ENCODE measurements at places on chromosomes 12 and 14. TPM values are rescaled to one million over a fixed set of nuclear protein-coding genes. Genes with fewer than 3 reads are reported as not detected.

- DNase-seq = no peak
Observed at GRCh38 chr14:34700622-34701130, 13.7 kb downstream of the CFL2 start.

GRCh38 chr14:68248481-68249255 lies 429.1 kb downstream of the RAD51B start:
- DNase-seq = peak; percentile 33

DNA sequence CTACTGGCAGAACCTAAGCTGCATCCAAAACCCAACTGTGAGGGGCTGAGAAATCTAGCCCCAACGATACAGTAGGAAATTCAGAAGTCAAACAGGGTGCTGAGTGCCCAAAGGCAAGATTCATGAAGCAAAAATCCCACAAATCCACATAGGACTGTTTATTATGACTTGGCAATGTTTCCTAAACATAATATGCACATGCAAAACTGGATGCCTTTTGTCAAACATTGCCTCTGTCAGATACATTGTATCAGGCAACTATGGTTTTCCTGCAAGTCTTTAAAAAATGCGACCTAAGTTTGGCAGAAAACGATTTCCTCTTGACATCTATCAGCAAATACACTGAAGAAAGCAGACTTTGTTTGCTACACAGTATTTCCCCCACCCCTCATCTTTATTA lies 27.3 kb upstream of the YARS2 start:
- no peak for DNase-seq

DNA sequence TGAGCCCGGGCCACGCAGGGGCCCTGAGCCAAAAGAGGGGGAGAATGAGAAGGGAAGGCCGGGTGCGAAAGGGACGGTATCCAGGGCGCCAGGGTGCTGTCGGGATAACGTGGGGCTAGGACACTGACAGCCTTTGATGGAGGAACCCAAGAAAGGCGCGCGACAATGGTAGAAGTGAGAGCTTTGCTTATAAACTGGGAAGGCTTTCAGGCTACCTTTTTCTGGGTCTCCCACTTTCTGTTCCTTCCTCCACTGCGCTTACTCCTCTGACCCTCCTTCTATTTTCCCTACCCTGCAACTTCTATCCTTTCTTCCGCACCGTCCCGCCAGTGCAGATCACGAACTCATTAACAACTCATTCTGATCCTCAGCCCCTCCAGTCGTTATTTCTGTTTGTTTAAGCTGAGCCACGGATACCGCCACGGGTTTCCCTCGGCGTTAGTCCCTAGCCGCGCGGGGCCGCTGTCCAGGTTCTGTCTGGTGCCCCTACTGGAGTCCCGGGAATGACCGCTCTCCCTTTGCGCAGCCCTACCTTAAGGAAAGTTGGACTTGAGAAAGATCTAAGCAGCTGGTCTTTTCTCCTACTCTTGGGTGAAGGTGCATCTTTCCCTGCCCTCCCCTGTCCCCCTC lies 3.0 kb downstream of the SSTR1 start:
- no peak for DNase-seq

DNA sequence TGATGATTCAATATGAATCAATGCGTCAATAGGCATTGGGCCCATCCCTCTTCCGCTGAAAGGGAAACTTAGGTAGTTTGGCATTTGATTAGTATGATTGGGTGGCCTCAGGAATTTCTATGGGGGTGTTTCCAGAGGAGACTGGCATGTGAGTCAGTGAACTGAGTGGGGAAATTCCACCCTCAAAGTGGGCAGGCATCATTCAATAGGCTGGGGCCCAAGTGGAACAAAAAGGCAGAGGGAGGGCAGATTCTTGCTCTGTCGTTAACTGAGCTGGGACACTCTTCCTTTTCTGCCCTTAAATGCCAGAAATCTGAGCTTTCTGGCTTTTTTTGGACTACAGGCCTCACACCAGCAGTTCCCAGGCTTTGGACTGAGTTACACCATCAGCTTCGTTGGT lies 373.5 kb downstream of the RPS29 start:
- no peak for DNase-seq

GRCh38 chr14:69518289-69519101 lies 34.0 kb downstream of the PLEKHD1 start:
- no peak for DNase-seq

GRCh38 chr14:101228949-101229541 lies 325.5 kb upstream of the RTL1 start:
- DNase-seq = no peak

DNA sequence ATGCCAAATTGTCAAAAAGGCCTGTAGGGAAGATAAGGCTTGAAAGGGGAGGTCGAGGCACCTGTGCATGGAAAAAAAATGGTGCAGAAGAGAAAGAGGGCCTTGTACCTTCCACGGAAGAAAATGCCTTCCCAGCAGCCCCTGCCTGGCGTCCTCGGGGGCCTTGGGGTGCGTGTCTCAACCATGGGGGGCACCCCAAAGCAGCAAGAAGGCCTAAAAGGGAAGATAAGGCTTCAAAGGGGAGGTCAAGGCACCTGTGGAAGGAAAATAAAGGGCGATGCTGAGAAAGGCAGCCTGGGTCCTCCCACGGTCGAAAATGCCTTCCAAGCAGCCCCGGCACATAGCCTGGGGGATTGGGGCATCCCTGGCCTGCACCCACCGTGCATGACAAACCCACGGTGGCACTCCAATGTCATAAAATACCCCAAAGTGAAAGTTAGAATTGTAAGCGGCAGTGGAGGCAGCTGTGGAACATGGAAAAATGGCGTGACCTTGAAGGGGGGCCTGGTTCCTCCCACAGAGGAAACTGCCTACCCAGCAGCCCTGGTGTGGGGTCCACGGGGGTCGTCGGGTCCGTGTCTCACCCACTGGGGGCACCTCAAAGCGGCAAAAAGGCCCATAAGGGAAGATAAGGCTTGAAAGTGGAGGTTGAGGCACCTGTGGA lies 275.0 kb downstream of the ALG10 start:
- DNase-seq = no peak

- no peak for DNase-seq
Observed at GRCh38 chr14:95316821-95317220, 2.9 kb downstream of the CLMN start.

Gene DIO2
- 35.0 TPM for total RNA-seq

GRCh38 chr14:61280526-61281185 lies 482 bp downstream of the TMEM30B start:
- peak; percentile 80 for DNase-seq

Gene POLE
- 69.9 TPM for total RNA-seq

- DNase-seq = no peak
Observed at GRCh38 chr12:47561746-47562145, 144.1 kb downstream of the RPAP3 start.

DNA sequence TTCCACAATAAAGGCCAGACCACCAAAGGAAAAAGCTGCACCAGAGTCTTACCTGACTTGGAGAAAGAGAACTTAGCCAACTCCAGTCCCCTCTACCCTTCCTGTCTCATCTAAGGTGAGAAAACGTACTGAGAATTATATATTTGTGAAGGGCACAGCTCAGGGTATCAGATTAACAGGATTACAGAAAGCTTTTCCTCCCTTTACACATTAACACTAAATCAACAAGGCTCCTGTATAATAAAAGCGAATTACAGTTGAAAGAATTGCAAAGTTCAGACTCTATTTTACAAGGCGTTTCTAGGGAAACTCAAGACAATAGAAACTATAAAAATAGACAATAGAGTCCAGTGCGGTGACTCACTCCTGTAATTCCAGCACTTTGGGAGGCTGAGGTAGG lies 82.7 kb upstream of the RPL10L start:
- no peak for DNase-seq

Gene GPD1
- 0.24 TPM for total RNA-seq

Gene CCDC177
- total RNA-seq = not detected

GRCh38 chr12:128994856-128995255 lies 141.6 kb downstream of the GLT1D1 start:
- no peak for DNase-seq

Gene USP30
- 12.0 TPM for total RNA-seq

Gene KRT81
- total RNA-seq = 2.5 TPM

DNA sequence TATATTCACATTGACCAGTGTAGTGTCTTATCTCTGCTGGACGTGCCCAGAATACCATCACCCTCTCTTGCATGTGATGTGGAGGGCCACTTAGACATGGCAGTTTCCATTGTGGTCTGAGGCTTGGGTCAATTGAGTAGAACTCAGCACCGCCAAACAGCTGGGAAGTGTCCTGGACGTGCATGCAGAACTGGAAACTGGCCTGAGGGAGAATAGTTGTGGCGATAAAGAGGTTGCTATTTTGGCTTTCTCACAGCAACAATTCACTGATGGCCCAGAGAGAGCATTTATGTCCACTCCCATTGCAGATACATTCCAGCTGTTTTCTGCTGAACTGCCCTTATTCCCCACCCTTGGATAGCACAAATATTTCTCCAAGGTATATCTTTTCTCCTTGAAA lies 210.1 kb upstream of the DAAM1 start:
- no peak for DNase-seq

DNA sequence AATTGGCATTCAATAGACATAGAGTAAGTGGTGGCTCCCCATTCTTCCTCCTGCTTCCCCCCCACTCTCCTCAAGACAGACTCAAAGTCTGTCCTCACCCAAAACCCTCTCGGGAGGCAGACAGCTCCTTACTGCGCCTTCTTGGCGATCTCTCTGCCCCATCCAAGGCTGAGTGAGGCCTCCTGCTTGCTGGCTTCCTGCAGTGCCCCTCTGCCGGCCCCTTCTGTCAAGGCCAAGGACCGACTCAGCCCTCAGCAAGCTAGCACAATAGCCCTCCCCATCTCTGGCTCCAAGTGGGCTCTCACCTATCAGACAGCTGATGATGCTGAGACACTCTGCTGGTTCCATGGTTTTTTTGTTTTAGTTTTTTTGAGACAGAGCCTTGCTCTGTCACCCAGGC lies 62.5 kb upstream of the DLK1 start:
- no peak for DNase-seq
